ENCODE measurements at places on chromosomes 3 and 15.

DNA sequence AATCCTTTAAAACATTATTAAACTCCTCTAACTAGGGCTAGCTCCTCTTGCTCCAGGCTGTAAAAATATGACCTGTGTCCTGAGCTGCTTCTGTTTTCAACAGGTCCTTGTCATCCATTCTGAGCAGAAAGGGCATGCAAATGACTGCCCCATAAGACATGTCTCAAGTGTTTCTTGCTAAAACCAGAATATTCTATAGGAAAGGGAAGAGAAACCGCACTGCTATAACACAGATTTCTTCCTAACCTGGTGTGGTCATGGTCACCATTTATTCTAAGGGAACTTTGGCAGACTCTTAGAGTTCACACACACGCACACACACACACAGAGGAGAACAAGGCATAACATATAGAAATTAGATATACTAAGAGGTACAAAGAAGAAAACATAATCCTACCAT is 34.2 kb upstream of the B3GNT5 start:
- DNase-seq = no peak

DNA sequence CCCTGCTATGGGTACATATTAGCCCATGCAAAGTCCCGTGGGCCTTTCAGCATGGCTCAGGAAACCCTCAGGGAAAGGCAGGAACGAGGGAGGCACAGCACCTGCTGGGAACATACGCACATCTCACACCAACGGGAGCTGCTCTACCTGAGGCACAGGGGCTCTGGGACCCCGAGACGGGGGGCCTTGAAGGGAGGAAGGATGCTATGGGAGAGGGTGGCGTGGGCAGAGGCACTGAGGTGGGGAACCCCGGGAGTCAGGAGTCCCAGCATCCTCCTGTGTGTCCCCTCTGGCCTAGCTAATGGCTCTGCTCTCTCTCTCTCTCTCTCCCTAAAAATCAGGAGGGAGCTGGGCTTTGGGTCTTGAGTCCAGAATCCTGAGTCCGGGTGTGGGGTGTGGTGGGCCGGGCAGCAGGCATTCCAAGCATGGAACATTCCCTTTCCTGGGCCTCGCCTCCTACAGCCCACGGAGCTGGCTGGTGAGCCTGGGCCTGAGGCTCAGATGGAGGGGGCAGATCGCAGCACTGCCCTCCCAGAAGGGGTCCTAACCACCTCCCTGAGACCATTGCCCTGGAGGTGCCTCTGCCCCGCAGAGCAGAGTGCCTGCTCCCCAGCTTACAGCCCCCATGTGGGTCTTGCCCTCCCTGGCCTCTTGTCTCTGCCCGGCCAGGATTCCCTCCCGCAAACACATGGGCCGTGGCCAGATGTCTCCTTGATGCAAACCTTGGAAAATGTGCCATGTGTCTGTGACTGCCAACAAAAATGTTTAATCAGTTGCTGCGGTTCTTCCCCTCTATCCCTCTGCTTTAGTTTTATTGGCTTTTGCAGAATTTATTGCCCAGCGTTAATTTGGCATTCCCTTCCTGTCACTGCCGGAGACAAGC is 101.6 kb downstream of the TMEM266 start:
- no peak for DNase-seq

- no peak for DNase-seq
These were observed 339.0 kb upstream of the PROK2 start for GRCh38 chr3:72123908-72124441.

DNA sequence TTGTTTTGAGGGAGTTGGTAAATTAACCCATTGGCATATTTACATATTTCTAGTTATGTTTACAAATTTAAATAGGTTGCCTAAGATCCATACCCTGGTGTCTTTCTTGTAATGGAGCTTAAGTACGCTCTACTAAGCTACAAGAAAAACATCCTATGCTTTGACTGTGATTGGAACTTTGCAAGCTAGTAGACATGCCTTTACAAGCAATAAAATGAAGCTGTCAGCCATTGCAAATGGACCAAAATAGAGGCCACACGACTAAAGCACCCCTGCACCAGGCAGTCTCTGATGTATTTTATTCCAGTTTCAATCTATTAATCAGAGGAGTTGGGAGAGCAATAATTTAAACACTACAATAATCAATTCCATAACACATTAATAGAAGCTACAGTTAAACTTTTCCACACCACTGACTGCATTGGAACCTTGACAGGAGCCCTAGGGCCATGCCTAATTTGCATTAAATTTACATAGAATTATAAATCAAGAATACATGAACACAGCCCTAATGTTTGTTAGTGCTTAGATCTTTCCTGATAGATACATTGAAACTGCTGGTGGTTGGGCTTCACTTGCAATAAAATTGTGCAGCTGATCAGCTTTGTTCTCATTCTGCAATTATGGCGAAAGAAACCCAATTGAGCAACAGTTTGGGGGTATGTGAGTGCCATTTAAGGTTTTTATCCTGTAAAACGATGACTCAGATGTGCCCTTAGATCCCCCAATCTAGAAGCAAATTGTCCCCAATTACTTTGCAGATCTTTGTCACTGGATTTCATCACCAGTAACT is 360.1 kb downstream of the LSAMP start:
- DNase-seq = no peak

GRCh38 chr3:197019021-197019420 is 10.6 kb downstream of the MELTF start:
- DNase-seq = no peak

GRCh38 chr15:34700891-34701427 is 53.8 kb downstream of the GJD2 start:
- no peak for DNase-seq

DNA sequence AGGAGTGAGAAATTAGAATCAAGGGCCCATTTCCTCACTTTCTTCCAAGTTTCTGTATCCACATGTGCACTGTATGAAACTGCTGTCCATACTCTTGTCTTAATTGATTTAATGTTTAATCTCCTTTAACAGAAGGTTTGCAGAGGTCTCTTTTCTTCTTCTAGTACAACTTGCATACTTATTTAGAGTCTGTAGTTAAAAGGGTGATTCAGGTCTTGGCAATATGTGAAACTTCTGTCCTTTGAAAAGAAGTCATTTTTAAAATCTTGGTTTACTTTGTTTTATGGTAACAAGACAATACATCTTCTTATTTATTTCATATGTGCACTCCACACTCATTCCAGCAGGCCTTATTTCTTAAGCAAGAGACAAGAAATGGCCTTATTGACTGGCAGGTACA is 25.8 kb downstream of the TMEM45A start:
- no peak for DNase-seq

DNA sequence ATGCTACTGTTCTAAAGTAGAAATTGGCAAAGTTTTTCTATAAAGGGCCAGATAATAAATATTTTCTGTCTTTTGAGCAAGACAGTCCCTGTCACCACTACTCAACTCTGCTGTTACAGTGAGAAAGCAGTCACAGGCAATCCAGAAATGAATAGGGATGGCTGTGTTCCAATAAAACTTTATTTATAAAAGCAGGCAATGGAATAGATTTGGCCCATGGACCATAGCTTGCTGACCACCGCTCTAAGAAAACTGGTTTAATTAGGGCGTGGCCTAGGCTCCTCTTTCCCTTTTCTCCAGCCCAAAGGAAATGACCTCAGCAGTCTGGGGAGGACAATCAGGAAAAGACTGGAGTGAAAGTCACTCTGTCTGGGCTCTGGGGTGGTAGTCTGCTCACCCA is 183.8 kb downstream of the MEGF11 start:
- no peak for DNase-seq

- DNase-seq = peak; percentile 82
These were observed 30.6 kb upstream of the ABHD2 start for GRCh38 chr15:89057506-89058133.

DNA sequence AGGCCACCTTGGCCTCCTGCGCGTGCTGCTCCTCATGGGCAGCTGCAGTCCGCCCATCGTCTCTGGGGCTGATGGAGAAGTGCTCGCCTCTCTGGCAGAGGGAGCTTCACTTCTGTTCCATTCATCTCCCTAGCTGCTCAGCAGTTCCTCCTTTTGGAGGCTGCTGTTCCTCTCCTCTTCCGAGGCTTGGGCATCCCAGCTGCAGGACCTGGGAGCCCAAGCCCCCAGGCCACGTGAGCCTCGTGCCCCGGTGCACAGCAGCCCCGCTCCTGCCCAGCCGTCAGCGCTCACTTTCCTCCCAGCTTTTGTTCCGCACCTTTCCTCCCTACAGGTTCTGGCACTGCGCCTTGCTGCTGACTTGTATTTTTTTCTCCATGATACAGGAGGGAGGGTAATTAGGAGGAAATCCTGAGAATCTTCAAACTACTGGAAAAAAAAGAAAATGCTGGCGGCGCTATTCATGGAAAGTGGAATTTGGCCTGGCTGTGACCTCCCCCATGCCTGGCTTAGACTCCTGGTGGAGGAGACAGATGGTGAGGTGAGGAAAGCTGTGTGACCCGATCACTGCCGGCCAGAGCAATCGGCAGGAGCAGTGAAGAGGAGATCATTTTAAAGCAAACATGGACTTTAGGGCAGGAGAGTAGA is 210.1 kb downstream of the CHST2 start:
- no peak for DNase-seq

GRCh38 chr15:20407553-20407952 is 134.0 kb downstream of the GOLGA6L6 start:
- no peak for DNase-seq

- no peak for DNase-seq
These were observed 41.6 kb upstream of the DUSP7 start for GRCh38 chr3:52097851-52098507.

GRCh38 chr3:151964743-151965142 is 91.3 kb downstream of the SUCNR1 start:
- DNase-seq = no peak

DNA sequence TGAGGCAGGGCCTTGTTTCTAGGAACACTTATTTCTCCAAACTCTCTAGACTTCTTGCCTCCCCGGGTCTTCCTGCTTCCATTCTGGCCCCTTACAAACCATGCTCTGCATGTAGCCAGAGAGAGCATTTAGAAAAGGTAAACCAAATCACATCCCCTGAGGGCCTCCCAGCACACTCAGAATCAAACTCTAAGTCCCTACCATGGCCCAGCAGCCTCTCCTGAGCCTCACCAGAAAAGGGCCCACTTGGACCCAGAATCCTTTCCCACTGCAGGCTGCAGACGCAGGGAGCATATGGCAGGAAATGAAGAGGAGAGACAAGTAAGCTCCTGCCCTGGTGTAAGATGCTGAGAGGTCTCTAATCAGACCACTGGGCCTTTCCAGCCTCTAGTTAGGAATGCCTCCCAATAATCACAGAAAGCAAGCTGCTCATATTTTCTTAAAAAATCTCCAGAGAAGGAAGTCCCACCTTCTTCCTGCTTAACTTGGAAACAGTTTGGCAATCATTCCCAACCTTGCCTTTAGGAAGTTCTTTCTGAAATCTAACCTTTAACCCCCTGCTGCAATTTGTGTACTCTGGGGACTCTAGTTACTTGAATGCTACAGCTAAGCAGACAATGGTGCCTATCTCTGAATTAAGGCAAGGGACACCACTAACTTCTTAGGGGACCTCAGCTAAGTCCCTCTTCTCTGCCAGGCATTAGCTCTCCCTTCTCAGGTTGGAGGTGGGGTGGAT is 4.2 kb downstream of the AMOTL2 start:
- no peak for DNase-seq

- DNase-seq = peak; percentile 51
These were observed 527 bp downstream of the CSNK1G1 start for GRCh38 chr15:64355348-64355943.

DNA sequence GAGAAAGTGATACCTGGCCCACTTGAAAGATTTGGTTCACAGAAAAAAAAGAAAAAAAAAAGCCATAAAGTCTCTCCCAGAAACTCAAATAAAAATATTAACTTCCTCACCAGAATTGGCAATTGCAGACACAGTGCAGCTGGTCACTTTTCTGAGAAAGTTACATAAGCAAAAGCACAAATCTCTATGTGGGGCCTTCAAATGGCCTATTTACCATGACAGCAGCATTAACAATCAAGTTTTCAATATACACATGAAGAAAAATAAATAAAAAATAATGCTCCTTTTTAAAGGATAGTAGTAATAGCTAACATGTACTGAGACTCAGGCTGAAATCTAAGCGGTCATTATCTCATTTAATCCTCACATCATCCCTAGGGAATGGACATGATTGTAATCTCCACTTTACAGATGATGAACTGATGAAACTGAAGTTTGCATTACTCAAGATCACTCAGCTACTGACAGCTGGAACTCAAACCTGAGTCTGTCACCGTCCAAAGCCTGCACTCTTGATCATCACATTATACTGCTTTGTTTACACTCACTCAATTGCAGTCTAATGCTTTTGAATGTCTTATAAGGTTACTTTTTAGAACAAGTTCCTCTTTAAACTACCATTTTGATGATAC is 3.3 kb downstream of the NPTN start:
- DNase-seq = no peak

DNA sequence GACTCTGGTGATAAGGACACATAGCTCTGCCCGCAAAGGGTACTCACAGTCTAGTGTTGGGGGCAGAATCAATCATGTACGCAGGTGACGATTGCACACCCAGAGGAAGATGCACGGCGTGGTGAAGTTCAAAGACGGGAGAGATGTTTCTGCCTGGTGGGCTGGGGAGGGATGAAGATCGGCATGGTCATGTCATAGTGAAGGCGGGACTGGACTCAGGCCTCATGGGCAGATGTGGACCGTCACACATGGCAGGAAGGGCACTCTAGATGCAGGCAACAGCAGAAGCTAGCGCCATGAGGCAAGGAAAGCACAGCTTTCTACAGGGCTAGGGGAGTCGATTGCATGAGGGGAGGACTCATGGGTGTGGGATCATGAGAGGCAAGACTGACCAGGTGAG is 240.6 kb downstream of the OPA1 start:
- DNase-seq = no peak

- DNase-seq = no peak
These were observed 102.7 kb downstream of the ROBO2 start for GRCh38 chr3:77142578-77142977.

GRCh38 chr3:156489462-156489911 is 65.4 kb downstream of the SSR3 start:
- DNase-seq = no peak

GRCh38 chr3:45719655-45720487 is 30.7 kb downstream of the SACM1L start:
- DNase-seq = no peak

GRCh38 chr3:4310971-4311370 is 7.8 kb downstream of the SETMAR start:
- DNase-seq = no peak

- peak; percentile 10 for DNase-seq
These were observed 276.3 kb upstream of the DNAJC19 start for GRCh38 chr3:181265750-181266333.

DNA sequence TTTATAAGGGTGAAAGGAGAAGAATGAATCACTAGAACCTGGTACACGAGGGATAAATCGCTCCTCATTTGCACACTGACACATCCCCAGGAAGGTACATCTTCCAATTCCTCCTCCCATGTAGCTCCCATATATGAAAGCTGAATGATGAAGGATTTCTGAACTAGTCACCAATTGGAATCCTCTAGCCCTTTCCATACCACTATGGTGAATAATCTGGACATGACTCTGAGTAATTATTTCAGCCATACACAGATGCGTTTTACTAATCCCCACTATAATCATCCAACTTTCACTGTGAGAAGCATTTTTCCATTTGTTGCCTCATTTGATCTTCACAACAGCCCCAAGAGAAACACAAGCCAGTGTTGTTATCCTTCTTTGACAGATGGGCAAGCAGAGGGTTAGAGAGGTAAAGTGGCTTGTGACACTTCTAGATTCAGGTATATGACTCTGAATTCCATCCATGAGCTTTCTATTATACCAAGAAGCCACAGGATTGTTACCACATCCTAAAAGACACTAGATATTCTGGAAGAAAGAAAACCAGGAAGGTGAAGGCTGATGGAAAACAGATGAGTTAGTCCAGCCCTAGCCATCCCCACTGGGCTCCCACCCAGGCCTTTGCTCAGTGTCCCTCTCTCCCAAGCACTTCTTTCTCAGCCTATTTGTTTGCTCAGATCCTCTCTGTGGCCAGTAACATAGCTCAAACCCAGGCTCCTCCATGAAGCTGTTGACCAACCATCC is 22.2 kb upstream of the BCL6 start:
- no peak for DNase-seq

All from NAMALWA (cell line).